ENCODE measurements at places on chromosomes 6 and 20.
A peak's percentile ranks its signal among the peaks of the same experiment; 100 is the strongest.

DNA sequence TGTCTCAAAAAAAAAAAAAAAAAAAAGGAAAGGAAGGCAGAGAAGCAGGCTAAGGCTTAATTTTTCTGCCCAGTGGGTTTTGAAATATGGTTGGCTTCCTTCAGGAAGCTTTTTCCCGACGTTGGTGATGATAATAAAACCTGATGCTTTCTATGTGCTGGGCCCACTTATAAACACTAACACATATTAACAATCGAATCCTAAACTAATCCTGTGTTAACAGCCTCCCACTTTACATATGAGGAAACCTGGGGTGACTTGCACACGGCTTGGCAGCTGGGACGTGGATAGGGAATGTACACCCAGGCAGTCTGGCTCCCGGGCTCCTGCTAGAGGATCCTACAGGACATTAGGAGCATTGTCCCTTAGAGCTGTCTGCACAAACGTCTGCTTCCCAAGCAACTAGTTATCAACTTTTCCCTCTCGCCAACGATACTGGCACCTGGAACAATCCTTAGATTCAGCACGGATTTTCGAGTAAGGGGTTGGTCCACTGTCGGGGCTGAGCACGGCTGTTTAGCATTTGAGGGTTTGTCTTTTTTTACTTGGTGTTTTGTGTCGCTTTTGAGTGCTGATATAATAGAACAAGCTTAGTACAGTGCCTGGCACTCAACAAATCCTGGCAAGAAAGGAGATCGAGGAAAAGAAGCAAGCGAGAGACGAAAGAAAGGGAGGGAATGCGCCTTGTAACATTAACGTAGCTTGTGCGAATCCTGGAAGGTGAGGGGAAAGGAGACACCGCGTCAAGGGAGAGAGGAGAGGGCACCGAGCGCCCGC, 622 bp upstream of the KIZ start:
- DNase-seq: no peak

DNA sequence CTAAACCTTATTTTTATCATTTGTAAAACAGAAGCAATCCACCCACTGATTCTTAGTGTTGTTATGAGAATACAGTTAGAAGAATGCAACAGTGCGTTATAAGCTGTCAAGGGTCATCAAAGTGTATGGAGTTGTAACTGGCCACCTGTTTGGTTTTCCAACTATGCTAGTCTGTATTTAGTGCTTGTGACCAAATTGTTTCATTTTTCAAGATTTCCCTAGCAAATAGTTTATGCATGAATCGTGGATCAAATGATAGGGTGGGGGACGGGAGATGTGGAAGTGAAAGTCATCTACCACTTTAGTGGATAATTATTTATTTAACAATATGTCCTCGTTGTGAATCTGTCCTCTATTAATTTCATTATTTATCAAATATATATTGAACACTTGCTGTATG, 175.4 kb upstream of the HDDC2 start:
- no peak for DNase-seq

- no peak for DNase-seq
Measured at GRCh38 chr6:38114976-38115625, 295.6 kb downstream of the ZFAND3 start.

DNA sequence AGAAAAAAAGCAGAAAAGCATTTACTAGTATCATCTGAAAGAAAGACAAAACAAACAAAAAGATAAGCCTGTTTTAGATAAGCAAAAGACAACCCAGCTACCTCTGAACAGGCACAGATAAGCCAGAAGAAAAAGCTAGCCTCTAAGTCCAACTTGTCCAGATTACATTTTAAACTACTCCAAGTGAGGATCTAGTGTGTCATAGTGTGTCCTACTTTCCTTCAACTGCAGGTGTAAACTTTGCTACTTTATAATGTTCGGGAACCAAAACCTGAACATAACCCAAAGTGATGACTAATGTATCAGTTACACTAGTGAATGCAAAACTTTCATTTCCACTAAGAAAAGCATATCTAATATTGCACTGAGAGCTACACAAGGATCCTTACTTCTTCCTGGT, 19.5 kb downstream of the ADNP start:
- DNase-seq: no peak

GRCh38 chr20:14544688-14545087, 207.3 kb upstream of the FLRT3 start:
- DNase-seq: no peak

GRCh38 chr6:34475238-34475682, 9.4 kb downstream of the PACSIN1 start:
- no peak for DNase-seq

- DNase-seq: no peak
Measured at GRCh38 chr20:6299456-6299855, 176.6 kb upstream of the FERMT1 start.

- DNase-seq: no peak
Measured at GRCh38 chr20:34943808-34944567, 11.6 kb downstream of the GSS start.

DNA sequence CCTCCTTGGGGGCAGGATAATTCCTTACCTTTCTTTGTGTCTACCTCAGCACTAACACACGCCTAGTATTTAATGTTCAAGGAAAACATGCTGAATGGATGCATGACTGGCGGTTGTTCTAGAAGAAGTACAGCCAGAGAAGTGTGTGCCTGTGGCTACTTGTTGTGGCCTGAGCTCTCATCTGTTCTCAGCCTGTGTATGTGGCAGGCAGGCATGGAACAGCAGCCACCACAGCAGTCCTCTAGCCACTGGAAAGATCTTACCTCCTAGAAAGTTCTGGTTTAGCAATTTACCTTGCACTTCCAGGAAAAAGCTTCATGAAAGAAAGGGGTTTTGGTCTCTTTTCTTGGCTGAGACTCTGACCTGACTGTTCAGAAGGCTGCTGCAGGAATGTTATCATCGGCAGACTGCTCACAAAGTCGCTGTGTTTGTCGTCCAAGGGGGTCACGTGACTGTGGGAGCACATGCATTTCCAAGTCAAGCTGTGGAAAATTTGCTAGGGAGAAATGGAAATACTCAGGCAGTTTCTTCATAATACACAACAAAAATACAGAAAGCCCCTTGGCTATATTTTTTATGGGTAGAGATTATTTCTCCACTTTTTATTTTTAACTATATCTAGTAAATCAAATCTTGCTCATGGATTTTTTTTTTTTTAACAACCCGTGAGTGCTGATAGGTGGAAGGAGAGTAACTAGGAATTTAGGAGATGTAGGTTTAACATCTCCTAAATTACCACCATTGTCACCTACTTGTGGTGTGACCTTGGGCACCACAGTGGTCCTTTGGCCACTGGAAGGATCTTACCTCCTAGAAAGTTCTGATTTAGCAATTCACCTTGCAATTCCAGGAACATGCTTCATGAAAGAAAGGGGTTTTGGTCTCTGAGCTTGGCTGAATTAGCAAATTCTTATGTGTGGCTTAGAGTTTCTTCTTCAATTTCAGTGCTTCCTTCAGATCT, 110.8 kb upstream of the GPR6 start:
- no peak for DNase-seq

GRCh38 chr6:130417951-130418350, 52.1 kb downstream of the TMEM200A start:
- DNase-seq: no peak

DNA sequence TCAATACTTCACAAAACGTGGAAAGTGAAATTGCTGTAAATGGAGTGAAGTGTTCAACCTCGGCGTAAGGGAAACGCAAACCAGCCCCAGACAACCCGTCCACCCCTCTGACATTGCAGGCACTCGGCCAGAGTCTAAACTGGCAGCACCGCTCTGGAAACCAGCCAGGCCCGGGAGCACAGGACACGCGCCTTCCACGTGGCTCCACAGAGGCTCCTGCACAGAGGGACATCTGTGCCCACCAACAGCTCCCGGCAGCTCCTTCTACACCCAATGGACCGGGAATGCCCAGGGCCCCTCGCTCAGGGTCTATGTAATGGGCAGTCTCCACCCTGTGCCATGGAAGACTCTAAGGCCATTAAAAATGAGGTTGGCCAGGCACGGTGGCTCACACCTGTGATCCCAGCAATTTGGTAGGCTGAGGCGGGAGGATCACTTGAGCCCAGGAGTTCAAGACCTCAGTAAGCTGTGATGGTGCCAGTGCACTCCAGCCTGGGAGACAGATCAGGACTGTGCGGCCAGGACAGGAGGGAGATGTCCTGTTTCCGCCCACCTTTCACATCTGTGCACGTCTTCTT, 3.4 kb upstream of the HELZ2 start:
- no peak for DNase-seq

DNA sequence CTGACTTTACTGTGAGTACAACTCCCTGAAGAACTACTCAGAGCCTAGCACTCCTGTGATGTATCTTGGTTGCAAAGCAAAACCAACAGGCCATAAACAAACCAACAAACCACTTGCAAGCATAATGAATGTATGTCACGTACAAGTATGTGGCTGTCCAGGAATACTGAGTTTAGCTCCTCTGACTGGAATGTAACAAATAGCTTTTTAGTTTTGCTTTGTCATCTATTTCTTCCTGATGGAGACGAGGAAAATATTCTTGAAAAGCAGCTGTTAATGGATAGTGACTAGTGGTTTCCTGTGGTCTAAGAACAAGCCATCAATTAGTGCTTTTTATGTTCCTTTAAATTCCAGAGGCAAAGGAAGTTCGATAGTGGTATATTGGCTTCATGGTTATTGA, 101.9 kb upstream of the LY86 start:
- DNase-seq: no peak

GRCh38 chr20:34874094-34874654, 1.5 kb upstream of the GGT7 start:
- peak; percentile 50 for DNase-seq

GRCh38 chr6:47117314-47117713, 75.2 kb upstream of the ADGRF1 start:
- DNase-seq: no peak

DNA sequence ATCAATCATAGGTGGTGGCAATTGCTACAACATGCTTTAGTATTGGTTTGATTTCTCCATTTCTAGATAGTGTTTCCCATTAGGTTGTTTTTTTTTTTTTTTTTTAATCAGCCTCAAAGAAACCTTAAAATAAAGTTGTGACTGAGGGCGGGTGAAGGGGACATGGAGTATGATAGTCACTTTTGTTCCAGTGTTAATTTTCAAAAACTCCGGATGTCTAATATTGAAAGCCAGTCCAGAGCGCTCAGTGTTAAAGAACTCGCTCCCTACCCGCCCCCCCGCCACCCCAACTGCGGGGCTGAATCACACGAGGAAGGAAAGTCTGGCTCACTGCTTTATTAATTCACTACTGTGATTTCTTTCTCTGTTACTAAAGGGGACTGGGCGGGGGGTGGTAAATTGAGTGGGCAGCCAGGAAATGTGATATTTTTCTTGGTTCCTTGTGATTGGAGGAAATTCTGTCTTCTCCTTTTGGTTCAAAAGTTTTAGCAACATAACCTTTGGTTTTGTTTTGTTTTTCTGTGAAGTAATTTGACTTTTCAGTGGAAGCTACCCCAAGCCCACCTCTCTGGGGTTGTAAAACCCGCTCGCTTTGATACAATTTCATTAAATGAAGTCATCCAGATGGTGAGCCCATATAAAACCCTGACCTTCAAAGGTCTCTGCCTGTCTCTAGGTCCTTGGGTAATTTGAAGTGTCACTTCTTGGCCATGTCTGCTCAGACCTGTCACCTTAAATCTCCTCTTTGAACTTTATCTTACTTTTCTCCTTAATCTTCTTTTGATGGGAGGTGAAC, 38.0 kb downstream of the TNFAIP3 start:
- no peak for DNase-seq

DNA sequence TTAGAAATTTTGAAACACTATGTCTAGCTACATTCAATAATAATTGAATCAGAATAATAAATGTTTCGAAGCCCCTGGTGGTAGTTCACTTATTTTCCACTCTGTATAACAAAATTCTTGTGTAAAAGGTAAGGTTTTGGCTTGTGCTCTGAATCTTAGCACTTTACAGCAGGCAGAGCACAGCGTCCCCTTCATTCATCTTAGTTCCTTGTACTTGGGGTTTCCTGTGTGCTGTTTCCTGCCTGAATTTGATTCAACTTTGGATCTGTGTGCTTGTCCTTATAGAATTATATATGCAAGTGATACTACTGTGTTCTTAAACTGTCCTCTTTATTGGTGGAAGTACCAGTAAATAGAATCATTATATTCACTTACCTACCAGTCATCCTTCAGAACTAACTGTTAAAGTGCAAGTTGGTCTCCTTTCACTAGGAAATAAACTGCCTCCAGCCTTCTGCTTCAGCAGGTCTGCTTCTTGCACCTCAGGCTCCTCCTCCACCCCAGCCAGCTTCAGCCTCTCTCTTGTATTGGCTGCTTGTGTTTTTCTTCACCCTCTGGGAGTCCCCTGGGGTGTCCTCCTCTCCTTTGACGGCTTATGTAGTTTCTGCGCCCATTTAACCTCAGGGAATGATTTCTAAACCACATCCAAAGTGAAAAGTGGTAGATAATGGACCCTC, 28.8 kb upstream of the TULP4 start:
- DNase-seq: no peak

DNA sequence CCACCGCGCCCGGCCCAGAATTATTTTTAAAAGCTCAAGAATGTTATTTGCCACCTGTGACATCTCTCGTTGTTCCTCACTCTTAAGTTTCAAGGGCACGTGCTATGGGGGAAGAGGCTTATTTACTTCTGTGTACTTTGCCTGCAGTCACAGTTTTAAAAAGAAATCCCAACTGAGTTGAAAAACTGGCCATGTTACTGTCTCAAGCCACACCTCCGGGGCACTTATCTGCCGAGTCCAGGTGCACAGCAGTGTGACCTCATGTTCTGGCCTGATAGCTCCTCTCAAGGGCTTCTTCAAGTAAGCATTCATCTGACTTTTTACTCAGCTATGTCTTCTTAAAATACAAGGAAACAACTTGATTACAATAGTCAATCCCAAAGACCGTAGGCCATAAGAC, 34.5 kb downstream of the SHLD1 start:
- DNase-seq: no peak

DNA sequence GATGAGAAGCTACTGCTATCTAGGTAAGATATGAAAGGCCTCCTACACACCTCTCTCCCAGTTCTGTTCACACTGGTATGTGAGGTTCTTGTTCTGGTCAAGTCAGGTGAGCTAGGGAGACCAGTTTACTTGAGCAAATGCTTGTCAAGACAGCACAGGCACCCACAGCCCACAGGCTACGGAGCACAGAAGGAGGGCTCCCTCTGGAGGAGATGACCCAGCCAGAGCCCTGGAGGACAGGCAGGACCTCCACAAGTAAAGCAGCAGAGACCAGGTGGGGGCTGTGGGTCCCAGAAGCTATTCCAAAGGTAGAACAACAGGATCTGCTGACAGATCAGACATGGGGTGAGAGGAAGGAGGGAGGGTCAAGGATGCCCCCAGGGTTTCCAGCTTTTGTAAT, 13.2 kb downstream of the MMP24OS start:
- no peak for DNase-seq

GRCh38 chr6:74249658-74250057, 553.7 kb downstream of the CD109 start:
- no peak for DNase-seq

- no peak for DNase-seq
Measured at GRCh38 chr6:143742955-143743255, 65.1 kb downstream of the PHACTR2 start.

- no peak for DNase-seq
Measured at GRCh38 chr6:161067749-161068148, 76.2 kb downstream of the MAP3K4 start.

- DNase-seq: no peak
Measured at GRCh38 chr6:10951675-10952282, 64.9 kb downstream of the SYCP2L start.

GRCh38 chr6:51283723-51284355, 465.2 kb downstream of the TFAP2B start:
- DNase-seq: no peak

- no peak for DNase-seq
Measured at GRCh38 chr6:120700001-120700400, 634.3 kb downstream of the TBC1D32 start.

All from activated CD4-positive, CD25-positive, alpha-beta regulatory T cell treated with anti-CD3 and anti-CD28 coated beads, Interleukin-2, amount 50 U/mL, for 72 hours (primary cell).